ENCODE measurements at places on chromosomes 2 and 18.
A peak's percentile ranks its signal among the peaks of the same experiment; 100 is the strongest.

DNA sequence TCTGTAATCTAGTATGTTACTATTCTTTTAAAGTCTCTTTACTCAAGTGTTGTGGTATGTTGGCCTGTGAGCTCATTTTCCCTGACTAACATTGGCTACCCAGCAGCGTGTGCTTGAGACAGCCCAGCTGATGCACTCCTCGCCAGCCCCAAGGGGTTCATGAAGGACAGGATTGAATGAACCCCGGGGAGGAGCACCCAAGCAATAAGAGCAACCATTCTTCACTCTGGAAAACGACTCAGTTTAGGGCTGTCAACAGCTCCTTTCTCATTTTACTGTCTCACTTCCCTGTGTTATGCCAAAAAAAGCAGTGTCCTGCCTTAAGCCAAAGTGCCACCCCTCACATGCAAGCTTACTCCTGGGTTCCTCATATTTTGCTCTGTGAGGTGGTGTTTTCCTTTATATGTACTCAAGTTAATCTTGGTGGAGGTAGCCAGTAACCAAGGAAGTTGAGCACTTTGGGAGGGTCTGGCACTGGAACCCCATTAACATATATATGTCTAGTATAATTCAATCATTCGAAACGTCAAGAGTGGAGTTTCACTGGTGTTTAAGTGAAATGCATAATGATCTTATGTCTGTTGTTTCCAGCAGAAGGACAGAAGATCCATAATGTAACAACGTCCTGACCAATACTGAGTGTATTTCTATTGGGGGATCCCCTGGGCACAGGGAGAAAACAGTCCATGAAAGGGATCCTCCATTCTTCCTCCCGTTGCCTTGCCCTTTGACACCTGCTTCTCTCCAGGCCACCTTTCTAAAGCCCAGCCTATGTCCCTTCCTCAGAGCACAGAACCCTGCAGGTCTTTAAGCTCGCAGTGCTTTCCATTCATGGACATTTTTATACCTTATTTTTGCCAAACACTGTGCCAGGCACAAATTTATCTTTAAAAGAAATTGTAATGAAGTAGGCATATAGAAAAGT is 43.2 kb downstream of the ATIC start:
- no peak for DNase-seq

GRCh38 chr2:53252115-53252514 is 515.5 kb upstream of the CHAC2 start:
- DNase-seq, result no peak

DNA sequence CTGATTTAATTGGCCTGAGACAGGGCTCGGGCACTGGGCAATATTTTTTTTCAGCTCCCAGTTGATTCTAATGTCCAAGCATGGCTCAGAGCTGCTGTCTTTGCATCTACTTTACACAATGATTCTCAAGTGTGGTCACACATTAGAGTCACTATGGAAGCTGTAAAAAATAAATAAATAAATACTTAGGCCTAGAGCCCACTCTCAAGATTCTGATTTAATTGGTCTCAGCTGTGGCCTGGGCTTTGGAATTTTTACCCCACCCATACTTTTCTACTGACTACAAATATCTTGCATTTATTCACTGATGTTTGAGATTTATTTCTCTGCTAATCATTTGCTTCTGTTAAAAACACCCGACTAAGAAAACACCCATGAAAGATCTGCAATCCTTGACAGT is 145.7 kb upstream of the SRD5A2 start:
- DNase-seq, result no peak

GRCh38 chr2:142131010-142131669 is at the start of gene LRP1B:
Gene LRP1B (minus strand): TSS chr2:142131016. CDS start chr2:142130729, 287 bp downstream.
- DNase-seq, result peak; percentile 86

DNA sequence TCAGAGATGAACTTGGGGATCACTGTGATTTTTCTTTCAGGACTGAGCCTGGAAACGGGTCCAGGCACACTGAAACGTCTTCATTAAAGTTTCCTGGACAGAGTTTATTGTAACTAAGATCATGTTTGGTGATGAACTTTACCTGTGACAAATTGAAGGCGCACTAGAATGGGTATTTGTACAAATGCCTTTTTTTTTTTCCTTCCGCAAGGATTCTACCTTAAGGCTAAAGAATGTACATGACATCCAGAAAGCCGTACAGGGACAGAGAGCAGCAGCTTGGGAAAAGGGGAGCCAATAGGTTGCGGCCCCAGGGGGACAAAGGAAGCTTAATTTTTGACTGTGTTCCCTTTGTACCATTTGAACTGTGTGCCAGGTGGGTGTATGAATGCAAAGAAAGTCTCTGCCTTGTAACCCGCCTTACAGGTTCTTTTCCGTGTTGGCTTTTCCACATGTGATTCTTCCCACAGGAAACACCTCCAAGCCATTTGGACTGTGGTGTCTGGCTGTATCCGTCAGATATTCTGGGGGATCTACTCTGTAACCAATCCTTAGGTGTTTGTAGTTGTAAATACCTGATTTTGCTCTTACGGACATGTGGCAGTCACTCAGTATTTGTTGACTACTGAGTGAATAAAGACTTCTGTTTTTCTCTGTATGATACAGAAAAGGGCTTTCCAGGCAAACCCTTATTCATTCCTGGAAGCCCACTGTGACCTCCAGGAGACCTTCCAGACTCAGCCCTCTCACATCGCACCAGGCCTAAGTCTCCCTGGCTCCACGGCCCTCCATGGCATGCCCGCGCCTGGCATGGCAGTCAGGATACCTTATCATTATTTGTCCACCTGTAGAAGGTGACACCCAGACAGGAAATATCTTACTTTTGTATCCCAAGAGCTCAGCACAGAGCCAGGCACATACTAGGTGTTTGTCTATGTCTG is 1.1 kb downstream of the LRRFIP1 start:
- DNase-seq, result no peak

- DNase-seq, result no peak
Measured at GRCh38 chr18:37199741-37200140, 365.9 kb downstream of the CELF4 start.

DNA sequence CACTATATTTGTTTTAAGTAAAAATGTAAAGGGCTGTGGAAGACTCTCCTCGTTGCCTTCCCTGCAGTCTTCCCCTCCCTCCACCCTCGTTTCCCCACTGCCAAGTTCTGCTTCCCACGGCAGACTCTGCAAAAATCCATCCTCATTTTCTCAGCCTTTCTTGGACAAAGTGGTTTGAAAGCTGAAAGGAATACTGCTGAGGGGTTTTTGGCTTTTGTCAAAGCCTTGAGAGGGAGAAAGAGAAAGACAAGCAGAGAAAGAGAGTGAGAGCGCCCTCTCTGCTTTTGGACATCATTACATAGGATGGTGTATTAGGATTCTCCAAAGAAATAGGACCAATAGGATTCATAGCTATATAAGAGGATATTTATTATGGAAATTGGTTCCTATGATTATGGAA is 455.9 kb upstream of the SOX11 start:
- DNase-seq, result no peak

DNA sequence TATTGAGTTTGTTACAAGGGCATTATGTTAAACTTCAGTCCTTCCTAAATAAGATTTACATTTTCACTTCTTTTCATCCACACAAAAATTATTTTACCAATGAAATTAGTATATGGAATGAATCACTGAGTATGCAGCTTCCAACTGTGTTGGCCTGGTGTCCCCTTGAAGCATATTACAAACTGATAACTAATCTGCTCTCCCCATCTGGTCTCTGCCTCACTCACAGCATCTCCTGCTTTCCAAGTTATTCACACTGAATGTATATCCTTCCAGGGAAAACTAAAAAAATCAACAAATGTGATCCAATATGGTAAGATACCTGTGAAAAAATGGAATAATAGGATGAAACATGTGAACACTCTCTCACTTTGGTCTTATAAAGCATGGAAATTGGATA is 90.0 kb upstream of the NYAP2 start:
- DNase-seq, result no peak

DNA sequence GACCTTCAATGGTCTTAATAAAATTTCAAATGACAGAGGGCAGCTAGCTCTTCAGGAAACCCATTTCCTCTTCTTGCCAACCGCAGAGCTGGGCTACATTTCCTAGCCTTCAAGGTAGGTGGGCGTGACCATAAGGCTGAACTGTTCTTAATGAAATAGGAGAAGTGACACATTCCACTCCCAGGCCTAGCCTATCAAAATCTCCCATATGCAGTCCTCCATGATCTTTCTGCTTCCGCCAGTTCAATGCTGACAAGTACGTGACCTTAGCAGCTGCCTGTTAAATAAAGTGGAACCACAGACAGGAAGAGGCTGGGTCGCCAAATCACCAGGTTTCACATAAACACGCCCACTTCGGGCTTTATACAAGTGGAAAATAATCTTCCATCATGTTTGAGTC is 13.2 kb downstream of the SERPINE2 start:
- peak; percentile 50 for DNase-seq

DNA sequence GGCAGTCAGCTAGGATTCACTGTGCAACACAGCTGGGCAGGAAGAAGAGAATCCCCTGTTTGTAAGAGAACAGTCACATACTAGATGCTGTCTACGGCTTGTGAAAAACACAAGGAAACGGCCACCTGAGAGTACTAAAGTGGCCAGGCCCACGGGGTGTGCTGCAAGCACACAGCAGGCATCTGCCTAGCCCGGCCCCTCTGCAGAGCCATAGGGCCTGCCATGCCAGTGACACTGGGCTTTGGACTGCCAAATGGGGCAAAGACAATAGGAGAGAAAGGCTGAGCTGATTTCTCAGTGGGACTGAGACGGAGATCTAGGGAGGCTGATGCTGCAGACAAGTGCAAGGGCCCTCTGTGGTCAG is 10.3 kb downstream of the TUBB6 start:
- no peak for DNase-seq

All from A673 (cell line).